A549 treated with GW870086 at 1 μM for 4 hours (cell line): ENCODE measurements at places on chromosomes 2 and 18. TPM values are rescaled to one million over a fixed set of nuclear protein-coding genes. Genes with fewer than 3 reads are reported as not detected.

PAX3 gene
- not detected in 5 replicates for total RNA-seq

PIK3C3 gene
- 17.6 to 20.8 TPM (median 20.1 TPM) in 5 replicates for total RNA-seq

SOX11 gene
- not detected in 5 replicates for total RNA-seq

C2orf72 gene
- 5.2 to 8.3 TPM (median 7.4 TPM) in 5 replicates for total RNA-seq

LDAH gene
- 15.4 to 20.8 TPM (median 19.0 TPM) in 5 replicates for total RNA-seq

PFN4 gene
- total RNA-seq, result 0.82 to 1.6 TPM (median 1.4 TPM) in 5 replicates

EML6 gene
- total RNA-seq, result 1.2 to 2.5 TPM (median 1.8 TPM) in 5 replicates
